ENCODE measurements at places on chromosomes 13 and 19.

- DNase-seq, result no peak
Measured at GRCh38 chr13:66805657-66806056, 424.5 kb downstream of the PCDH9 start.

- no peak for DNase-seq
Measured at GRCh38 chr13:51041126-51041525, 69.9 kb downstream of the C13orf42 start.

- no peak for DNase-seq
Measured at GRCh38 chr13:49302817-49303216, 55.1 kb downstream of the CDADC1 start.

DNA sequence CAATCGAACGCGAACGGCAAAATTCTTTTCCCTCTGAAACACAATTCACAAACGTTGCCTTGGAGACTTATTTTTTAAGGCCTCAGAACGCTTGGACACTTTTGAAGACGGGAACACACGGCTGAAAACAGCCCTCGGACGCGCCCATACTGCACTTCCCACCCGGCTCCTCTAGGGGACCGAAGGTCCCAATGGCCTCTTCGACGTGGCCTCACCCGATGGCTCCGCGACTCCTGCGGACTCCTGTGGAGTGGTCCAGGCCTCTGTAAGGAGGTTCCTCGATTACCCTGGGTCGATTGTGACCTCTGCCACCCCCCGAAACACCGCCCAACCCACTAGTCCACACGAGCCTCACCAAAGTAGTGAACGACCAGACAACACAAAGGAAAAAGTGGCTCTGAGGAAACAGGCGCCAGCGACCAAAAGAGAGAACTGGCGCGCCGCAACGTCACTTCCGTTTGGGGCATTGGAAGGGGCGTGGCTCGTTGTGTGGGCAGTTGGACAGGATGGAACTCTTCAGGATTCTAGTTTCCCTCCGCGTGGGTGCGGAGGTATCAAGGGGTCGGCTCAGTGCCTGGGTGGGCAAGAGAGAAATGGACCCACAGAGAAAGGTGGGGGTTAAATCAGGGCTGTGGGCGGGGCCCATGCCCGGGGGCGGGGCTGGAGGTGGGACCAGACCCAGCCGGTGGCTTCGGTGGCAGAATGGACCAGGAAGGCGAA is at the start of gene ZNF560:
Gene ZNF560, minus strand, starts transcription at position 434 of the 720 bp plus-strand sequence. CDS start 23,303 bp downstream, outside the sequence.
- DNase-seq, result no peak

- DNase-seq, result no peak
Measured at GRCh38 chr19:29543381-29543780, 17.6 kb downstream of the VSTM2B start.

Data from CD8-positive, alpha-beta memory T cell (primary cell).